CD4-positive, alpha-beta T cell treated with Interleukin-21 for 1 hour (primary cell): ENCODE measurements at places on chromosomes 12 and 14.

GRCh38 chr14:32354716-32355115 lies 25.6 kb downstream of the AKAP6 start:
- no peak for DNase-seq

DNA sequence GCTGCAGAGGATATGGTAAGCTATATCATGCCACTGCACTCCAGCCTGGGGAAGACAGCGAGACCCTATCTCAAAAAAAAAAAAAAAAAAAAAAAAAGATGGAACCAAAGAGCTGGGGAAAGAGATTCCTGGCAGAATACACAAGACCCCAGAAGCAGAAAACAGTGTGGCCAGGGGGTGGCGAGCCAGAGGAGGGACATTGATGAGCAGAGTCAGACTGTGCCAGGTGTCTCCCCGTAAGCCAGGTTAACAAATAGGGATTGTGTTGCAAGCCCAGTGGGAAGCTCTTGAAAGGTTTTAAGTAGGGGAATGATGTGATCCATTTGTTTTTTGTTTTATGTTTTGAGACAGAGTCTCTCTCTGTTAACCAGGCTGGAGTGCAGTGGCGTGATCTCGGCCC lies 56.1 kb downstream of the FIGNL2 start:
- DNase-seq, result no peak

DNA sequence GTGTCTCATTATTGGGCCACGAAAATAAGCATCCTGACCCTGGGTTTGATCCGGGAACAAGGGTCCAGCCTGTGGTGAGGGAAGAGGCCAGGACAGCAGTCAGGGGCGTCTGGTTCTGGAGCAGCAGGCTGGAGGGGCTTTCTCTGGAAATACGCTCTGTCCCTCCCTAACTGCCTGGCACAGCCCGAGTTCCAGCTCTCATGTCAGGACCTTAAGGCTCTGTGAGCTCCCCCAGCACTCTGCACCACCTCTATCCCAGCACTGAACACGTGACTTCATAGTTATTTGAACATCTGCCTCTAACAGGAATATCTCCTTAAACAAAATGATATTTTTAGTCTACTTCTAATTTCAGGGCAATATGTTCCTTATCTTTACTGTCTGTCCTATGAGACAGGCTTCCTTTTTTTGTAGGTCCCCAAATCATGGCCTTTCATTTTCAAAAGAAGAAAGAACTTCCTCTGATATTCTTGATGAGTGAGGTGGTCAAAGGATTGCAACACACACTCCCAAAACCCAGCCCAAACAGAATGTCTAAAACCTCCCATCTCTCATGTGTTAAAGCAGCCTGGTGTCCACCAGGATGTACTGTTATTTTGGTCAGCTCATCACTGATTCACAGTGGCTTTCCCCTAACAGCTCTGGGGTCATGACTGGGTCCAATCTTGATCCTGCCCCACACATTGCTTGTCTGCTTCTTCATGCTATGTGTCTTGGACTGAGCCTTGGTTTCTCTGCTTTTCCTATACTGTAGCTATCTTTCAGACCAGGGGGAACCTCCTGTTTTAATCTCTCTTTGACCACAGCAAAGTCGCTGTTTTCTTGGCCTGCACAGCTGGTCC lies 9.7 kb downstream of the AQP6 start:
- DNase-seq, result no peak

- DNase-seq, result no peak
Observed at GRCh38 chr14:39452680-39453079, 20.4 kb upstream of the FBXO33 start.

GRCh38 chr12:4386801-4387200 lies 7.3 kb upstream of the FGF23 start:
- DNase-seq, result no peak

GRCh38 chr14:77707355-77707723 lies 484 bp downstream of the ALKBH1 start:
- DNase-seq, result no peak

GRCh38 chr12:17064834-17065233 lies 458.9 kb upstream of the LMO3 start:
- no peak for DNase-seq
